RPMI7951 (cell line): ENCODE measurements at places on chromosomes 3 and 15.
A peak's percentile ranks its signal among the peaks of the same experiment; 100 is the strongest.

DNA sequence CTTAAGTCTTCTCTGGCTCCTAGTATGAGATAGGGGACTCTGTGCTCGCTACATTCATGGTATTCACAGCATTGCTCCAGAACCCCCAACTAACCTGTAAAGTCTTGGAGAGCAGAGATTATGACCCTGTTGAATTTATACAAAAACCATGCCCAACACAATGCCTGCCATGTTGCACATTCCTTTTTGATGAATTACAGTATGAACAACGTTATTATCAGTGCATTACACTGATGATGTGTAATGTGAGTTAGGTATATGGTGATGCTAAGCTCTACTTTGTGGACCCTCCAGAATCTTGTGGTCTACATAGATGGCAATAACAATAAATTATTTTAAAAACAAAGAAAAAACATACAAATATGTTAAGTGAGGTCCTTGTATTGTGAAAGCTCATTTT lies 64.3 kb downstream of the EOMES start:
- no peak for DNase-seq

GRCh38 chr3:83894223-83894622 lies 1064.6 kb upstream of the CADM2 start:
- DNase-seq = no peak

- DNase-seq = peak; percentile 59
Measured at GRCh38 chr3:156382458-156383346, 172.2 kb downstream of the SSR3 start.

DNA sequence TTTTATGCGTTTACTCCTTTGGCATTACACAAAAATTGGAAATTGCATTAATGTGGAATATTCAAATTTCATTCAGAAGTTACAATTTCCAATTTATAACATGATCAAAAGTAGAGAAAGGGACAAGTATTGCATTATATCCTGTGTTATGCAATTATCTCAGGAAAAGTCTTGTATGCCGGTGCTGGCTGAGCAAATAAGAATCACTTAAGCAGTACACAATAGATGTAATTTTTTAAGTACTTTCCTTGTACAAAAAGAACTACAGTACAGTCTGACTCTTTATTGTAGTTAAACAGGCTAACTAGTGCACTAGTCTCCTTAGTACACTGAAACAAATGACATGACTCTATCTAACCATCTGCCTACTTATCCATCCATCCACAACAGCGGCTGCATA lies 493.2 kb upstream of the KCNMB2 start:
- DNase-seq = no peak

GRCh38 chr15:40069178-40070165 lies 30.5 kb upstream of the SRP14 start:
- peak; percentile 97 for DNase-seq

- DNase-seq = peak; percentile 86
Measured at GRCh38 chr15:70339571-70340493, 242.1 kb upstream of the TLE3 start.

GRCh38 chr15:99409097-99409473 lies 156.7 kb upstream of the MEF2A start:
- peak; percentile 70 for DNase-seq
